ENCODE measurements at places on chromosomes 2 and 18. TPM values are rescaled to one million over a fixed set of nuclear protein-coding genes. Genes with fewer than 3 reads are reported as not detected.

- no peak for DNase-seq
Measured at GRCh38 chr2:66437109-66437690, 2.3 kb downstream of the MEIS1 start.

The POTEC gene
- total RNA-seq = not detected

DNA sequence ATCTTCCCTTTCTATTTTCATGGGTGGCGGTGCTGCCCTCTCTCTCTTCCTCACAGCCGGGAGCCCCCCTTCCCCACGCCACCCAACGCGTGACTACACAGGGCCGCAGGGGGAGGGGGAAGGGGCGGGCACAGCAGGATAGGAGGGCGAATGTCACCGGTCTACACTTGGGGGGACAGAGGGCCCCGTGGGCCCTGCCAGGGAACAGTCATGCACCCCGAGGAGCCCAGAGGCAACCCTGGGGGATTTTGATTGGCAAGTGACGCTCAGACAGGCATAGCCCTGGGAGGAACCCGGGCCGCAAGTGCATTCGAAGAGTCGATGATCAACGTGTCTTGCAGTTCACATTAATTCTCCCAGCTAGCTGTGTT, 91.1 kb upstream of the ANKRD30BL start:
- no peak for DNase-seq

DNA sequence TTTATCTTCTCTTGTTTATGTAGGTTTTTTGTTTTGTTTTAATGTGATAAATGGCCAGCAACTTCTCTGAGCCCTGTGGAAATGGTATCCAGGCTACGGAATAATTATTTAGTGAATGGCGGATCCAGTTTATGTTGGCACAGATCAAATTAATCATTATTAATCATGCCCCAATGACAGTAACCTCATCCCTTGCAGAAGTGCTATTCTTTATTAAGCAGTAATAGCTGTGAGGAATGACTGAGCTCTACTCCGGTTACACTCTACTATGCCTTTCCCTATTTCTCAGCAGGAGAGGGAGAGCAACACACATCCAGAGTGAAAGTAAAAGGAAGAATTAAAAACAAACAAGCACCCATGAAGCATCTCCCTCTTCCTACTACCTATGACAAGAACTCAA, 84.8 kb downstream of the SETBP1 start:
- no peak for DNase-seq

GRCh38 chr2:60439219-60439974, 114.1 kb downstream of the BCL11A start:
- DNase-seq = no peak

The CHRNG gene
- not detected for total RNA-seq

The CD302 gene
- 0.62 TPM for total RNA-seq

DNA sequence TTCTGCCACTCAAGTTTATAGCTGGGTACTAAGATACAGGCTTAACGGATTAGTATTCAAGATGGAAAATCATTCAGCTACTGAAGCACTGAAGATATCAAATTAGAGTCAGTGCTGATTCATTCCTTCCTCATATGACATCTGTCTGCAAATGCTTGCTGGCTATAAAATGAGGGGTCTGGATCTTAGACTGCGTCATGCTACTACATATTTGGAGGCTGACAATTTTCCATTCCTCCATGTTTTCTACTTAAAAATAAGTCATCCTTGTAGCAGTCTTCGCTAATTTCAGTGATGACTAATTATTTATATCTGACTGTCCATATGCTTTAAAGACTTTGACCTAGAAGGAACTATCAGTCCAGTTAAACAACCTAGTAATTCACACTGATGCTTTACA, 233.4 kb downstream of the RIT2 start:
- no peak for DNase-seq

The HAAO gene
- 0.28 TPM for total RNA-seq

GRCh38 chr2:8515864-8516533, 165.9 kb upstream of the ID2 start:
- no peak for DNase-seq
